ENCODE measurements at places on chromosomes 3 and 15.

DNA sequence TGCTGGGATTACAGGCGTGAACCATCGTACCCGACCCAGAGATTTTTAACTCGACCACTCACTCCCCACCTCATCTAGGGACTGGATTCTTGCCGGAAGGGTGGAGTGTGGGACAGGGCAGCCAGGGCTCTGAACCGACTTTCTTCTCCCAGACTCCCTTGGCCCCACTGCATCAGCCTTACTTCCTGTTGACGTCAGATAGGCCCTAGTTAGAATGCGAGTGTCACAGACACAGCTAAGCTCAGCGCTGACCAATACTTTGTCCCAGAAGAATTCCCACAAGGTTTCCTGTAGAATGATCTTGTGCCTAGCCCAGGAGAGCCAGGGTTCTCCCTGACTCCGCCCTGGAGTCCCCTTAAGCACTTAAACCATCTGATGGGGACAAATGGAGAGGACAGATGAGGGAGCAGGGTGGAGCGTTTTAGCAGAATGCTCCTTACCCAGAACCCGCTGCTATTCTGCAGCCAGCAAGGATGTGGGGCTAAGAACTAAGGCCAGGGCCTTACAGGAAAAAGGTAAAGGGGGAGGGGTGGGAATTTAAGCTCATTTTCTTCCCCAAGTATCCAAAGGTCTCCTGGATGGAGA, 5.8 kb upstream of the TUSC2 start:
- DNase-seq, result no peak

- no peak for DNase-seq
Measured at GRCh38 chr3:139204728-139205127, 139.1 kb upstream of the MRPS22 start.

- DNase-seq, result peak; percentile 44
Measured at GRCh38 chr3:195895861-195896360, 12.4 kb downstream of the TNK2 start.

GRCh38 chr3:50401978-50402595, 42.8 kb upstream of the TMEM115 start:
- no peak for DNase-seq

DNA sequence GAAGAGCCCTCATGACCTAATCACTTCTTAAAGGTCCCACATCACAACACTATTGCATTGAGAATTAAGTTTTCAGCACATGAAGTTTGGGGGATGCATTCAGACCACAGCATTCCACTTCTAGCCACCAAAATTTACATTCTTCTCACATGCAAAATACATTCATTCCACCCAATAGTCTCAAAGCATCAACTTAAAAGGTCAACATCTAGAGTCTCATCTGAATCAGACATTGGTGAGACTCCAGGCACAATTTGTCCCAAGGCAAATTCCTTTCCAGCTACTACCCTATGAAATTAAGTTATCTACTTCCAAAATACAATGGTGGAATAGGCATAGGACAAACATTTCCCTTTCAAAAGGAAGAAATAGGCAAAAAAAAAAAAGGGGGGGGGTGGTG, 64.9 kb downstream of the PLSCR2 start:
- DNase-seq, result no peak

- no peak for DNase-seq
Measured at GRCh38 chr15:61047783-61048182, 181.3 kb downstream of the RORA start.

DNA sequence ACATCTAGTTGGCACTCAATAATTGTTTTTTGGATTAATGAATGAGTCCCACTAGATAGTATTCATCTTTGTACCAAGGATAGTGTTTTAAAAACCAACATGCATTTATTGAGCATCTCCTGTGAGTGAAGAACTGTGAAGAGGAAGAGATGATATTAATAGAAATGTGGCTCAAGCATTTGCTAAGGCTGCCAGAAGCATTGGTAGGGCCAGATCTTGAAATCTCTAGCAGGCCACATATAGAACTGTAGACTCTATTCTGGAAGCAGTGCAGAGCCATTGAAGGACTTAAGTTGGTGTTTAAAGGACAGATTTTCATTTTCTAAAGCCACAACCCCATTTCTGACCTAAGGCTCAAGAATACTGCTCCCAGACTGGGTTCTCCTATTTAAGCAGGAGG, 99.0 kb downstream of the NEK11 start:
- DNase-seq, result no peak

- DNase-seq, result no peak
Measured at GRCh38 chr15:50044904-50045303, 74.1 kb downstream of the ATP8B4 start.

DNA sequence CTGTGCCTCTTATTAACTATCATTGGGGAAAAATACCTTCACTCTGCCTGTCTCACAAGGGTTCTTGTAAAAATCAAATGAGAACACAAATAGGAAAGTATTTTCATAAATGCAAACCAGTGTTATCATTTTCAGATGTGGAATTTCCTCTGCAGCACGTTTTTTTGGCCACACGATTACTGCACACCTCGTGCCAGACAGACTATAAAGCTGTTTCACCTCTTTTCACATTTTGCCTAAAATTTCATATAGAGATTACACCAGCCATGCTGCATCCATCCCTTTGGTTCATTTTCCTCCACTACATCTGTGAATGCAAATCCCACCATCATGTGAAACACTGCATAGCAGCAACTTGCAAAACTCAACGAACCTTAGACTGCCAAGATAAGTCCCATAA, 1.2 kb upstream of the TMOD2 start:
- DNase-seq, result no peak

DNA sequence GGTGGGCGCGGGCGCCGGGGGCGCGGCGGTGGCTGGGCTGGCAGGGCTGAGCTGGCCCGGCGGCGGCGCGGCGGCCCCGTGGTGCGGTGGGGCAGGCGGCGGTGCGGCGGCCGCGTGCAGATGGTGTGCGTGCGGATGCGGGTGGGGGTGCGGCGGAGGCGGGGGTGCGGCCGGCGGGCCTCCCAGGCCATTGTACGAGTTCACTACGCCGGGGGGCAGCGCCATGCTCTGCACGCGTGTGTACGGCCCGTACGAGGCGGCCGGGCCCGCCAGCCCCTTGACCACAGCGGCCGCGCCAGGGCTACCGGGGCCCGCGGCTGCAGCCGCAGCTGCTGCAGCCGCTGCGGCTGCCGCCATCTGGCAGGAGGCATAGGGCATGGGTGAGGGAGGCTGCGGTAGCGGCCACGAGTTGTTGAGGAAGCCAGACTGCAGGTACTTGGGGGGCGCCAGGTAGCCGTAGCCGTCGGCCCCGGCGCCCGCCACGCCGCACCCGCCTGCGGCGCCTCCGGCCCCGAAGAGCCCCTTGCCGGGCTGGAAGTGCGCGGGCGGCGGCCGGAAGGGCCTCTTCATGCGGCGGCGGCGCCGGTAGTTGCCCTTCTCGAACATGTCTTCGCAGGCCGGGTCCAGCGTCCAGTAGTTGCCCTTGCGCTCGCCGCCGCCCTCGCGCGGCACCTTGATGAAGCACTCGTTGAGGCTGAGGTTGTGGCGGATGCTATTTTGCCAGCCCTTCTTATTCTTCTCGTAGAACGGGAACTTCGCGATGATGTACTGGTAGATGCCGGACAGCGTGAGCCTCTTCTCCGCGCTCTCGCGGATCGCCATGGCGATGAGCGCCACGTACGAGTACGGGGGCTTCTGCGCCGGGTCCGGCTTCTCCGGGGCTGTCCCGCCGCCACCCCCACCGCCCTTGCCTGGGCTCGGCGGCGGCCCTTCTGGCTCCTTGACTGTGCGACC, 951 bp downstream of the FOXL2 start:
- DNase-seq, result no peak

- DNase-seq, result no peak
Measured at GRCh38 chr15:78035321-78035751, 42.2 kb downstream of the TBC1D2B start.

DNA sequence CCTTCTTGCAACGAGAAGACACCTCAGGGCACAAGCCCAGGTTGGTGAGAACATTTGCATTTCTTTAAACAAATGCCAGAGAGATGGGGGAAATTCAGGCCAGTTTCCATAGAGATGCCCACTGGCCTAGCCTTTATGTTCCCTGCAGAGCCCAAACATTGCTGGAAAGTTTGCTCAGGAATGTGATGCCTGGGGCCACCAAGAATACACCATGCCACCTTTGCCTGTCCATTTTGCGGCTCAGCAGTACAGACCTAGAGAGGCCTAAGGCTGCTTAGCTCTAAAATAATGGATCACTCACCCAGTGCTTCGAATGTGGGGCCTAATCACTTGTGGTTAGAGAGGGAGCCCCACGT, 210.0 kb downstream of the RPLP1 start:
- DNase-seq, result no peak

DNA sequence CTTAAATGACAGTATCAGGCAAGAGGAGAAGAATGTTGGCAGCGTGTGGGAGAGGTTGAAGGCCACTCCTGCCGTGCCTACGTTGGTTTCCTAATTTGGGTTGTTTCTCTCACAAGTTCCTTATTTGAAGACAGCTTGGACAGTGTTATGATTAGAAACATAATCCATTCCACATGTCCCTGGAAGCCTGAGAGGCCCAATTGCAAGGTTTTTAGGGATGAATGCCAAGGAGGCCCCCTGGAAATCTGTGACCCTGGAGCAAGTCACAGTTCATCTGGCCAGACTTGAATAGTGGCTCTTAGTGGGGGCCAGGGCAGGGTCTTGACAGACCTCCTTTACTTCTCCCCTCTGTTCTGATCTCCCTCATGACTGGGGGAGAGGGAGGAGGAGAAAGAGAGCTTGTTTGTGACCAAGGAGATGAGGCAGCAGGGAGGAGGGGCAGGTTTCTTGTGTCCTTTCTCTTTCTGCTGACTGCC, 584.4 kb upstream of the TBL1XR1 start:
- DNase-seq, result no peak

GRCh38 chr3:71532639-71533395, 50.7 kb downstream of the FOXP1 start:
- DNase-seq, result no peak

- no peak for DNase-seq
Measured at GRCh38 chr3:98692787-98693473, 70.2 kb upstream of the ST3GAL6 start.

- no peak for DNase-seq
Measured at GRCh38 chr3:134409041-134409440, 34.8 kb upstream of the AMOTL2 start.

DNA sequence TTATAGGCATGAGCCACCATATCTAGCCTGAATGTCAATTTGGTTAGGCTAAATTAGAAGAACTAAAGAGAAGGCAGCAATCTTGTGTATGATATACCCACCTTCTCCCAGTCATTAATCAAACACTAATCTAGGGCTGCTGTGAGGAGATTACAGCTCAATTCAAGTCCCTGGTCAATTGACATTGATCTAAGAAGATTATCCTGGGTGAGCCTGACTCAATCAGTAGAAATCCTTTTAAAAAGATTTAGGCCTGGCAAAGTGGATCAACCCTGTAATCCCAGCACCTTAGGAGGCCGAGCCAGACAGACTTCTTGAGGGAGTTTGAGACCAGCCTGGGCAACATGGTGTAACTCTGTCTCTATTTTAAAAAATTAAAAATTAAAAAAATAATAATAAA, 2.5 kb upstream of the DNAH12 start:
- no peak for DNase-seq

GRCh38 chr3:115388811-115389210, 234.5 kb upstream of the GAP43 start:
- no peak for DNase-seq

GRCh38 chr3:71528816-71529215, 54.7 kb downstream of the FOXP1 start:
- DNase-seq, result no peak

- DNase-seq, result no peak
Measured at GRCh38 chr15:39447881-39448280, 133.0 kb upstream of the THBS1 start.
